ENCODE measurements at places on chromosomes 2 and 18. TPM values are rescaled to one million over a fixed set of nuclear protein-coding genes. Genes with fewer than 3 reads are reported as not detected.

- no peaks in the 10 kb centered on the region for H3K36me3 ChIP-seq
- DNase-seq, result no peak
- no peak overlapping the region for H3K27ac ChIP-seq
- H3K4me1 ChIP-seq, result no peaks in the 10 kb centered on the region
Measured at GRCh38 chr2:37080689-37081088, 3.5 kb downstream of the HEATR5B start.

DNA sequence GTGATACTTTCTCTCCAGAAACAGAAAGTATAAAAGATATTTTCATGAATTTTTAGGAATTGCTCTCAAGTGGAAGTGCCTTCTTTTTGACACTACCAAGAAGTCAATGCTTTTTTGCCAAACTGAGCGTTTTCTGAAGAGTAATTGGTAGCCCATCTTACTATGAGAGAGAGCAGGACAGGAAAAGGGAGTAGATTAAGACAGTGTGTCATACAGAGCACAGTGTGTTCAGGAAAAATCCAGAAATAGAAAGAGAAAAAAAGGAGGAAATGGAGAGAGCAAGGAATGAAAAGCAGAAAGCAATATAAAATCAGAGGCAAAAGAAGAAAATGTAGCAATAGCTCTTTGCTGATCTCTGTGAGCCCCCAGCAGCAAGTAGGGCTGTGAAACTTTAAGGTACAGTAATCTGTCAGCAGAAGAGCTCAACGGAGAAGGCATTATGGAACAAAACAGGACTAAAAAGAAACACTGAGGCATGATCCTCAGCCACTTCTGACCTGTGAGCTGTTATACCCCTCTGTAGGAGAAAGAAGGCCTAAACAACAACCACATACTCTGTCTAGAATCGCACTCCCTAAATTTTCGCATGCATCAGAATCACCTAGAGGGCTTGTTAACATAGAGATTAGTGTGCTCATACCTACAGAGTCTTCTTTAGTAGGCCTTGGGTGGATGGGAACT, 15.0 kb upstream of the PGAP1 start:
- H3K36me3 ChIP-seq, result no peaks in the 10 kb centered on the region
- H3K4me1 ChIP-seq, result no peaks in the 10 kb centered on the region

GRCh38 chr2:64454386-64455332, 697 bp downstream of the LGALSL start:
- peak; percentile 14 for DNase-seq
- H3K4me1 ChIP-seq, result no peaks in the 10 kb centered on the region
- peaks cover 7% of the 10 kb centered on the region for H3K36me3 ChIP-seq

DNA sequence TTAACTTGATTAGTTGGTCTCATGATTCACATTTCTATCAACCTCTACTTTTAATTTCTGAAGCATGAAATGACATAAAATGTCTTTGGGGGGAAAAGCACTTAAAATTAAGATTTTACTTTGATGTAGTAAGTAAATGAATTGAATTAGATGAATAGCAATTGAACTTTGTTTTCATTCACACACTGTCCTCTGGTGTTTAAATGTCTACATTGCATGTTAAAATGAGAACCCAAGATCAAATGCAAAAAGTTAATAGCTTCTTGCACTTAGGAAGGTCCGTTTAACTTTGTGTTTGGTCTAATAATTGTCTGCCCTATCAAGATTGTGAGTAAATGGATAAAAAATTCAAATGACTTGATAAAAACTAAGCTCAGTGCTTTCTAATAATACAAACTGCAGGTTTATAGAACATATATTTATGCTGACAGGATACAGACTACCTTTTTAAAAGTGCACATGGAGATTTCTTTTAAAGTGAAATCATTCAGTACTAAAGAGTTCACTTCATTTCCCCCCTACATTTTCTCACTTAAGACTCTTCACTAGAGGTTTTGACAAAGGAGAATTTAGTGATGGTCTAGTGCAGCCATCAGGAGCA, 156.2 kb upstream of the NABP1 start:
- no peaks in the 10 kb centered on the region for H3K36me3 ChIP-seq
- no peaks in the 10 kb centered on the region for H3K27me3 ChIP-seq
- H3K27ac ChIP-seq, result no peak overlapping the region
- H3K4me1 ChIP-seq, result no peaks in the 10 kb centered on the region
- no peak for DNase-seq

DNA sequence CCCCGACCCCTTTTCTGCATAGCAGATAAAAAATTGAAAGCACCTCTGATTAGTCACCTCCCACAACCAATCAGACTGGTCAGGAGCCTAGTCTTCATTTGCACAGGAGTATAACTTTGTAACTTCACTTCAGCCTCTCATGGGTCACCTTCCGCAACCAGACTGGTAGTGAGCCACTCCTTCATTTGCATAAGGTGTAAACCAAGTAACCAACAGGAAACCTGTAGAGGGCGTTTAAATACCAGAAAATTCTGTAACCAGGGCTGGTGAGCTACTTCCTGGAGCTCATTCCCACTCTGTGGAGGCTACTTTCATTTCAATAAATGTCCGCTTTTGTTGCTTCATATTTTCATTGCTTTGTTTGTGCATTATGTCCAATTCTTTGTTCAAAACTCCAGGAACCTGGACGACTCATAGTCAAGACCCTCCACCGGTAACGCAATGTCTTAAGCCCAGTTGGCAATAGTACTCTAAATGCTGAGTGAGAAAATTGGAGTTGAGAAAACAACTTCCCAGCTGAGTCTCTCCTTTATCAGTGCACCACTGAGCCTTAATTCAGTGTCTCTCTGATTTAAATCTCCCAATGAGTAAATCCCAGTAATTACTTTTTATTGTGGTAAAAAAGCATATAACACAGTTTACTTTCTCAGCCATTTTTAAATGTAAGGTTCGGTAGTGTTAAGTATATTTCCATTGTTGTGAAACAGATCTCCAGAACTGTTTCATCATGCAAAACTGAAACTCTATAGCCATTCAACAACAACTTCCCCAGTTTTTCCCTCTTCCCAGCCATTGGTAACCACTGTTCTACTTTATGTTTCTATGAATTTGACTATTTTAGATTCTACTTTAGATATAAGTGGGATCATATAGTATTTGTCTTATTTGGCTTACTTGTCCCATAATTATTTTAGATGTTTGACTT, 392.7 kb upstream of the SLC8A1 start:
- DNase-seq, result no peak
- H3K4me3 ChIP-seq, result no peak overlapping the region
- no peak overlapping the region for H3K27ac ChIP-seq
- H3K27me3 ChIP-seq, result no peaks in the 10 kb centered on the region

DNA sequence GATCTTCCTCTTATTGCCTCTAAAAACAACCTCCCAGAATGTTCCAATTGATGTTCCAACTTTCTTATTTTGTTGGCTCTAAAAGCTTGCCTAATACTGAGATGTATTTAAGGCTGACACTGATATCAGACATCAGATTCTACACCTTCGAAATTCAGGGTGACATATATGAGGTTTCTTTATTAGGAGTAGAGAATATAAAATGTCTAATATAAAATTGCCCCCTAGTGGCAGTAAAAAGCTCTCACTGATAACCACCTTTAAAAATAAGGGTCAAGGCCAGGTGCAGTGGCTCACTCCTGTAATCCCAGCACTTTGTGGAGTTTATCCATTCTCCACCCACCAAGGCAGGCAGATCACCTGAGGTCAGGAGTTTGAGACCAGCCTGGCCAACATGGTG, 789.7 kb upstream of the SLC39A10 start:
- no peaks in the 10 kb centered on the region for H3K36me3 ChIP-seq
- H3K4me3 ChIP-seq, result no peak overlapping the region
- no peak for DNase-seq
- H3K27me3 ChIP-seq, result no peaks in the 10 kb centered on the region
- no peak overlapping the region for H3K27ac ChIP-seq

DNA sequence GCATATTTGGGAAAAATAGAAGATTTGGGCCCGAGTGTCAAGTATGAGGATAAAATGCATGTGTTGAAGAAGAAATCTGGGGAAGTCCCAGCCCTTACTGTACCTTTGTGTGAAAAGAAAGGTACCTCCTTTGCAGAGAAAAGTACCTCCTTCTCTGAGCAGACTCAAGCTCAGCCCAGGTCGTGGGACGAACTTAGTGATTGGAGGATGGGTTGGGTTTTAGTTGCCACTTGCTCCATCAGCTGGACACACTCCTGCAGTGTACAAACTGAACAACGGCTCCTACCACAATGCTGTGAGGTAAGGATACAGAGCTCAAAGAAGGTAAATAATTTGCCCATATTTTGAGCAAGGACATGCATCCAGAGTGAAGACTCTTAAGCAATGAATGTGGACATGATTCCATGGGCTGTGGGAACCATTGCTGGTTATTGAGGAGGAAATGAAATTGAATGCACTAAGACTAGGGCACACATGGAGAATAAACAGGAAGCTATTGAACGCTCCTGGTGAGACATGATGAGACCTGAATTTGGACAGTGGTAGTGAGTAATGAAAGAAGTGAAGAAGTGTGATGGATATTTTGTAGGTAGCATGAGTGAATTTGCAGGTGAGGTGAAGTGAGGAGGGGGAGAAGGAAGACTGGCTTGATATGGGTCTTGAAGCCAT, 49.8 kb upstream of the IL1RL1 start:
- no peak overlapping the region for H3K4me3 ChIP-seq
- H3K36me3 ChIP-seq, result no peaks in the 10 kb centered on the region
- no peaks in the 10 kb centered on the region for H3K27me3 ChIP-seq
- no peak overlapping the region for H3K27ac ChIP-seq

GRCh38 chr2:55403256-55403998, 16.2 kb downstream of the CCDC88A start:
- no peak for DNase-seq
- no peak overlapping the region for H3K27ac ChIP-seq
- H3K4me1 ChIP-seq, result no peaks in the 10 kb centered on the region
- H3K4me3 ChIP-seq, result no peak overlapping the region

DNA sequence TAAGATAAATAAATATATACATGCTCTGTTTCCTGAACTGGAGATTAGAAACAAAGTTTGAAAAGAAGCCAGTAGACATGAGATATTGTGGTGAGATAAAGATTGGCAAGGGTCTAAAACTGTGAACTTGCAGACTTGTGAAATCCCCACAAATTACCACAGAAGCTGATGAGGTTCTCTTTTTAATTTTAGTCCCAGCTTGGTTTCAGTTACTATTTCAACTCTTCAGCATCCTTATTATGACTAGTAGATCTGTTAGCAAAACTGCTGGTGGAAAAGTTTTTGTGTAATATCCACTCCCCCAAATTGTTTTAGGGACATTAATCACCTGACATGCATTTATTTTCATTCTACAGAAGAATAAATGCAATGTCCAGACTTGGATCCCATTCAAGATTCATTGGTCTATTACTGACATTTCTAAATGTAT, 20.8 kb downstream of the RASGRP3 start:
- H3K4me1 ChIP-seq, result no peaks in the 10 kb centered on the region
- H3K36me3 ChIP-seq, result no peaks in the 10 kb centered on the region

- H3K27me3 ChIP-seq, result no peaks in the 10 kb centered on the region
- no peaks in the 10 kb centered on the region for H3K36me3 ChIP-seq
- H3K4me3 ChIP-seq, result no peak overlapping the region
- no peak overlapping the region for H3K27ac ChIP-seq
Measured at GRCh38 chr2:85662899-85663593, 5.0 kb downstream of the SFTPB start.

DNA sequence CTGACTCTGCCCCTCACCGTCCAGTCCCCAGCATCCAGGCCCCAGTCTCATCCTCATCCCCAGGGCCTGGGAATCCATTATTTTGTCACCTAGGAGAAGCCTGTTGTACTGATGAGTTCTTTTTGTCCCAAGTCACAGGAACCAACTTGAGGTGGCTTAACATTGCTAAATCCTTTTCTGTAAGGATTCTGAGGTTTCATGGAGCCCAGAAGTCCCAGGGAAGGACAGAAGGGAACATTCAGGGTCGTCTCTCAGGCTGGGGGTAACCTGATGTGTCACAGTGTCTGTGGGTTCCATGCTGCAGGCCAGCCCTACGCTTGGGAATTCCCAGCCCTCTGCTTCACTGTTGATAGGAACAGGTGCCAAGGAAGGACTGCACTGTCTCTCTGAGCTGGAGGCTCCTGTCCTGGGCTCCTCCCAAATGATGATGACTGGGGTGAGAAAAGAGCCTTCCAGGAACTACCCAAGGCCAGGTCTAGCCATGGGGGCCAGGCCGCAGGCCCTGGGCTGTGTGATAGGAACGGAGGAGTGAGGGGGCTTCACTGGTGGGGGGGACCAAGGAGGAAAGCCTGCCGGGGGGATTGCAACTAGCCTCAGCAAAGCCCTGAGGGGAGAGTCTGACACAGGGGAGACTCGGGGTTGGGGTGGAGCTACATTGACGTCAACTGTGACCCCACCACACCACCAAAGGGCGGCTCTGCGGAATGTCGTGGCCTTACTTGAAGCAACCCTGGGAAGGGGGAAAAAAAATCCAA, 145.7 kb downstream of the SMAD7 start:
- H3K36me3 ChIP-seq, result no peaks in the 10 kb centered on the region
- no peak overlapping the region for H3K27ac ChIP-seq
- no peaks in the 10 kb centered on the region for H3K4me1 ChIP-seq

GRCh38 chr2:85745619-85746018, 8.2 kb upstream of the ATOH8 start:
- H3K4me3 ChIP-seq, result no peak overlapping the region
- no peaks in the 10 kb centered on the region for H3K36me3 ChIP-seq
- peaks cover 25% of the 10 kb centered on the region for H3K4me1 ChIP-seq
- DNase-seq, result no peak
- H3K27me3 ChIP-seq, result no peaks in the 10 kb centered on the region

- no peak overlapping the region for H3K4me3 ChIP-seq
- no peaks in the 10 kb centered on the region for H3K36me3 ChIP-seq
- H3K27ac ChIP-seq, result no peak overlapping the region
- no peaks in the 10 kb centered on the region for H3K27me3 ChIP-seq
Measured at GRCh38 chr2:154261473-154262027, 389.8 kb downstream of the GALNT13 start.

DNA sequence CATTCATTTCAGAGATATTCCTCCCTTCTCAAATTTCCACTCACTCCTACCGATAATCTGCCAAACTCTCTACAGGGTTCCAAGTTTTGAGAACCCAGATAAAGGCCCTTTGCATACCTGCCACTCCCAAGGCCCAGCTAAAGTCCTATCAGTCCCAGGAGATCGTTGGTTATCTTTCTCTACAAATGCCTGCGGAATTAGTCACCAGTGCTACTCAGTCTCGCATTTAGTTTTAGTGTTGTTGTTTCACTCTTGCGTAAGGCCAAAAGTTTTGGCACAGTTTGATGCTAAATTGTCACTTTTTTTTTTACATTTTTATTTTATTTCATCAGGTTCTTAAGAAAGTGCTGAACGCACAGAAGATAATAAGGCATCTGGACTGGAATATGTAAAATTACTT, 29.2 kb upstream of the SETBP1 start:
- H3K27ac ChIP-seq, result no peak overlapping the region
- no peak for DNase-seq
- H3K27me3 ChIP-seq, result no peaks in the 10 kb centered on the region
- no peaks in the 10 kb centered on the region for H3K36me3 ChIP-seq
- no peak overlapping the region for H3K4me3 ChIP-seq

The MYCN gene
- total RNA-seq, result 0.14 TPM

The PRSS56 gene
- not detected for total RNA-seq

The TLX2 gene
- total RNA-seq, result 0.97 TPM

The PLGLB1 gene
- 2.1 TPM for total RNA-seq

Measured in prostate gland (tissue), 2 donors.